ENCODE measurements at places on chromosomes 5 and 9.

DNA sequence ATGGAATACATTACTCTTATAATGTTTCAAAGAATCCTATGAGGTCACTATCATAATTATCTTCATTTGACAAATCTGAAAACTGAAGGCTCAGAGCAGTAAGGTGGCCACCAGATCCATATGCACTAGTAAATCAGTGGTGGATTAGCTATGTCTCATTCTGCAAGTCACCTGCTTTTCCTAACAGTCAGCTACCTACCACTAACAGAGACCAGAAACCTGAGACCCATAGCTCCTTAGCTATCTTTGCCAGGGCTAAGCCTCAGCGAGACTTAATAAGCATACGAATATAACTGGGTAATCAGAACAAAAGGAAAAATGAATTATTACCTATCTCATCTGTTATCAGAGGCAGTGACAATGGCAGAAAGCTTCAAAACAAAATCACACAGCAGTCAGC is 118.7 kb downstream of the AUH start:
- DNase-seq: no peak

GRCh38 chr5:9712911-9713310 is 82.8 kb upstream of the TAS2R1 start:
- no peak for DNase-seq

DNA sequence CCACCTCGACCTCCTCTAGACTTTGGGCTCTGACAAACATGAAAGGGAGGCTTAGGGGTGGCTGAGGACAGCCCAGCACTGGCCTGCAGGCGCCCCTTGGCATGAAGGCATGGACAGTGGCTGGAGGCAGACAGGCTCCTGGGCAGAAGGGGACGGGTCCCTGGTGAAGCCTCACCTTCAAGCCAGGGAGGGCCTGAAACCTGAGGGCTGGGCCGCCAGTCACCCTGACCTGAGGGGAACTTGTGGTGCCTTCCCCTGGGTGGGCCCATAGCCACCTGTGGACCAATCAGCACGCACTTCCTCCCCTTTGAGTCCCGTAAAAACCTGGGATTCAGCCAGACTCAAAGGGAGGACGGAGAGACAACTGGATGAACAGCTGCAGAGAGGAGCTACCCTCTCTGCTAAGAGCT is 90.4 kb upstream of the PUM3 start:
- no peak for DNase-seq

DNA sequence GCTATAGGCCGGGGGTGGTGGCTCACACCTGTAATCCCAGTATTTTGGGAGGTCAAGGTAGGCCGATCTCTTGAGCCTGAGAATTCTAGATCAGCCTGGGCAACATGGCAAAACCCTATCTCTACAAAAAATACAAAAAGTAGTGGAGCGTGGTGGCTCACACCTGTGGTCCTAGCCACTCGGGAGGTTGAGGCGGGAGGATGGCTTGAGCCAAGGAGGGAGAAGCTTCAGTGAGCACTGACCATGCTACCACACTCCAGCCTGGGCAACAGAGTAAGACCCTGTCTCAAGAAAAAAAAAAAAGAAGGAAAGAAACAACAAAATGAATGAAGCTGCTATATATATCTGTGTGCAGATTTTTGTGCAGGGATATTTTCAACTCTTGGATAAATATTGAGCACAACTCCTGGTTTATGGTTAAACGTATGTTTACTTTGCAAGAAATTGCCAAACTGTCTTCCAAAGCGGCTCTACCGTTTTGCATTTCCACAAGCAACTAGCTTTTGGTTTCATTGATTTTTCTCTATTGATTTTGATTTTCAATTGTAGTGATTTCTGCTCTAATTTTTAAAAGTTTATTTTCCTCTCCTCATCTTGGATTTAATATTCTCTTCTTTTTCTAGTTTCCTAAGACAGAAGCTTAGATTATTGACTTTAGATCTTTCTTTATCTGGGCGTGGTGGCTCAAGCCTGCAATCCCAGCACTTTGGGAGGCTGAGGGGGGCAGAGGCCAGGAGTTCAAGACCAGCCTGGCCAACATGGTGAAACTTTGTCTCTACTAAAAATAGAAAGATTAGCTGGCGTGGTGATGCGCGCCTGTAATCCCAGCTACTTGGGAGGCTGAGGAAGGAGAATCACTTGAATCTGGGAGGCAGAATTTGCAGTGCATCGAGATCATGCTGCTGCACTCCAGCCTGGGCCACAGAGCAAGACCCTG is 49.2 kb downstream of the SPIN1 start:
- DNase-seq: no peak

- DNase-seq: no peak
These were observed 51.4 kb downstream of the ACER2 start for GRCh38 chr9:19460243-19460642.

GRCh38 chr5:139023286-139023685 is 148.2 kb upstream of the LRRTM2 start:
- DNase-seq: no peak

DNA sequence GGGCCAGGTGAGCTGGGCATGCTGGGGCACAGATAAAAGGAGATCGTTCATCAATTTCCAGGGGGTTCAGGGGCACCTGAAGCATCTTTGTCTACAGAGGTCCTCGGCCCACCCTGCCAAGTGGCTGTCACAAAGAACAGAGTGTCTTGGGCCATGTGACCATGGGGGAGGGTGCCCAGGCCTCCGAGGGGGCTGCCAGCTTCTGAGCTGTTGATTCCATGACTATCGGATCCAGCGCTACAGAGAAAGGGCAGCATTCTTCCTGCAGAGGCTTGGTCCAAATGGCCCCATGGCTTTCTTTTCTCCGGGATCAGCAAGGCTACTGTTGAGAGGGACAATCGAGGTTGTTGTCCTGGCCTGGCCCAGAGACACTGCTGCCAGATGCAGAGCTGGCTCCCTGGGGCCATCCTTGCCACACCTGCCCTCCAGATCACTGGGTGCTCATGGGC is 289.2 kb downstream of the ZSWIM6 start:
- no peak for DNase-seq

DNA sequence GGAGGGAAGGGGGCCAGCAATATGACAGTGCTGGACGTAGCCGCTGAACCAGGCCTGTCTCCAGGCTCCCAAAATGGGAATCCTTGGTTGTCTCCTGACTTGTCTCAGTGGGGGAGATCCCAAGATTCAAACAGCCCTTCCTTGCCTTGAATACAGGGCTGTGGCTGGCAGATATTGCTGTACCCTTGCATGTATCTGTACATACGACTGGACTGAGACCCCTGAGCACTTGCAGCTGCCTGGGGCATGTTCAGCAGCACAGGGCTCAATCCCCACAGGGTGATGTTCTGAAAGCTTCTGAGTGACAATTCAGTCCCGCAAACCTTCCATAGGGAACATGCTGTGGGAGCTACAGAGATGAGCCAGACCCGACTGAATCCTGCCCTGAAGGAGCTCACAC is 13.3 kb downstream of the OR13J1 start:
- DNase-seq: no peak

- DNase-seq: no peak
These were observed 275.0 kb downstream of the ARHGEF28 start for GRCh38 chr5:73901043-73901442.

GRCh38 chr9:112028242-112029221 is 131.9 kb downstream of the UGCG start:
- no peak for DNase-seq

DNA sequence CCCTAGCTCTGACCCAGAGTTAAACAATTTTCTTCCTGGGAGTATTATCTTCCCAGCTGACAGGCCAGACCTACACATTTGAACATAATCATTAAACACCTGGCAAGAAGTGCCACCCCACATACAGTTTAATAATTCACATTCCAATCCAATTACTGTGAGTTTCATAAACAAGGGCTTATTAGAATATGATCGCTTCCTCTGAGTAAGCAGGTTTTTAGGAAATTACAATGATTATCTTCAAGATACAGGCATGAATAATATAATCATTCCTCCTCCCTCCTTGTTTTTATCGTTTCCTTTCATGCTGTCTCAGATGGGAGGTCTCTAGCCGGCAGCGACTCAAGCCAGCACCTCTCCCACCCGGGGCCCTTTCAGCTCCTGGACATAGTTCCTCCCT is 15.8 kb upstream of the KIF4B start:
- DNase-seq: no peak

DNA sequence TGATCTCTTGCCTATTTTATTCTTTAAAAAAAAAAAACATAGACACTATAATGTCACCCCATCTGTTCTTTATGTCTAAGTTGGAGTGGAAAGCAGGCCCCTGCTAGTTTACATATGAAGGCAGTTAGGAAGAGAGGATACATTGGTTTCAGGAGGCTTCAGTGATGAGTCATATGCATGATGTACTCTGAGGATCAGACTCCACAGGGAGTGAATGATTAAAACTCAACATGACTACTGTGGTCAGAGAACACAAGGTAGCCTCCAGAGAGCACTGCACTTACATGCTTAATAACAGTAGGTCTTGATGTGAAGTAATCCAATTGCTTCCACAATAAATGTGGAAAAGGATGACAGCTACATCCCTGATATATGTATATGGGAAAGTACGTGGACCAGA is 22.7 kb upstream of the FSTL4 start:
- DNase-seq: no peak

DNA sequence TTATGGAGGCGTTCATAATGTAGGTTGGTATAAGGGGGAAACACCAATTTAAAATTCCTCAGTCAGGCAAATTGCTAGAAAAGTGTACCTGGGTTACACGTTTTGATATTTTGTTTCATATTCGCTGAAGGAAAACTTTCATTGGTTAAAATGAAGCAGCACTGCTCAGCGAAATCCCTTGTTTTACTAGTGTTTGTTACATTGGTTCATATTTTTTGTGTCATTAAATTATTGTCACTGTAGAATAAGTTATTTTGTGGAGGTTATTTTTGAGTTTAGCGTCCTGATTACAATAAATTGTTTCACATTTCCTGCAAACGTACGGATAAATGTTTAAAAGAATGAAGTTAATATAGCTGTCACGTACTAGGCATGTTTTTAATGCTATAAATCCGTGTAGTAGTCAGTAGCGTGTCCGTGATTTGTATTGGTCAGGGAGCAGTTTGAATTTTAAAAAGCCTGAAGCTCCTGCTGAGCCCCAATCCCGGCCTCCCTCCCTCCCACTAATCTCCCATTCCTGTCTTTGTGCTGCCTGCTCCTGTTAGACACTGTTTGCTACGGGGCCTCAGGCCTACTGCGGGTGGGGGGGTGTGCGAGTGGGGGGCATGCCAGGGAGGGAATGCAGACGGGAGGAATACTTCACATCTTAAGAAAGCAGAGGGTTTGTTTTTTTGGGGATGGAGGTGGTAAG is 2.0 kb downstream of the NIPBL start:
- no peak for DNase-seq

GRCh38 chr9:124743686-124744348 is 27.3 kb downstream of the NR6A1 start:
- DNase-seq: no peak

- DNase-seq: no peak
These were observed 28.3 kb upstream of the PAX5 start for GRCh38 chr9:37062336-37062735.

GRCh38 chr5:35317586-35317985 is 87.3 kb upstream of the PRLR start:
- DNase-seq: no peak

GRCh38 chr5:173020643-173021042 is 35.5 kb upstream of the CREBRF start:
- DNase-seq: peak; percentile 65

- no peak for DNase-seq
These were observed 187.9 kb downstream of the MAN2A1 start for GRCh38 chr5:109877670-109878045.

DNA sequence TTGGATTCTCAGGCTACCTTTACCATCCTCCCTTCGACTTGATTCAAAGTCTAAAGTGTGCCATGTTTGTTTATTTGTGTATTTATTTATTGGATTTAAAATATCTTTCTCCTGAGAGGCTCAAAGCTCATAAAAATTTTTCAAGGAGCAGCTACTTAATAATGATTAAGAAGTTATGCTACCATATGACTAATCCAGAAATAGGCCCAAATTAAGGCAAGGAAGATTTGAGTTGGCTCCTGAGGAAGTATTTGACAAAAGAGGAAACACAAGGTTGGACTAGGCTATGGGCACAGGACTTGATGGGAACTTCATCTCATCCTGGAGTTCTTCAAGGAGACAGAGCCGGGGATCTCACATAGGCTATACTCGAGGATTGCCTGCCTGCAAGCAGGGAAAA is 22.4 kb upstream of the PPP2CA start:
- DNase-seq: no peak

DNA sequence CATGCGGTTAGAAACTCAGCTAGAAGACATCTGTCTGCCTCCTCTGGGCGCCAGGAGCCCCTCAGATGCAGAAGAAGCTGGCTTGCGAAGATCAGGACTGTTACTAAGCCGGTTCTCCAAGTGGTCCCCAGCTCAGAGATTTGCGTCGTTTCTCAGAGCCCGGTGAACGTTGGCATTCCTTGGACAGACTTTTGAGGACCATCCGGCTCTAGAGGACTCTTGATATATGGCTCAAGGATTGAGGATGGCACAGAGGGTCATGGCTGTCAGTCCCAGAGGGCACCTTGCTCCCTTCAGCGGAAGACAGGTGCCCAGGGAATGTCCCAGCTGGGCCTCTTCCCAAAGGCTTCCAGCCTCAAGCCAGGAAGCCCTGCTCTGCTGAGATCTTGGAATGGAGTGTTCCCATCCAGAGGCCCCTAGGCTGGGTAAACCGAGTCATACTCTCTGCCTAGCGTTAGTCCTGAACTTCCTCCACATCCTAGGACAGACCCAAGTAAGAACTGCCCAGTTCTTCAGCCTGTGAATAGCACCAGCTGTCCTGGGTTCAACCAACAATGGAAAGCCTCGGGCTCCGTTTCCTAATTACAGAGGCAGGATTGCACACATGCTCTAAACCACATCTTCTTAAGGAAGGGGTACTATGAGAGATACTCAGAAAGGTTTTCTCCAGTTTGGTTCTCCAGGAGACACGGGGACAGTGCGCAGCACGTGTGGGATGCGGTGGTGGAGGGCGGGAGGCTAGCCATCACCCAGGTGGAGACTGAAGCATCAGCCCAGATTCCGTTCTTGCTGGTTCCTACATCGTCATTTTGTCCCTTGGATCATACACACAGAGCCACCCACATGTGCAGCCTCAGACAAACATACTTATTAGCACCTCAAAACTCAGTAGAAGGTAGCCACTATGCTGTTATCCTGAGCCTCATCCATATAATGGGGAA is 51.4 kb downstream of the ZNF354C start:
- no peak for DNase-seq

DNA sequence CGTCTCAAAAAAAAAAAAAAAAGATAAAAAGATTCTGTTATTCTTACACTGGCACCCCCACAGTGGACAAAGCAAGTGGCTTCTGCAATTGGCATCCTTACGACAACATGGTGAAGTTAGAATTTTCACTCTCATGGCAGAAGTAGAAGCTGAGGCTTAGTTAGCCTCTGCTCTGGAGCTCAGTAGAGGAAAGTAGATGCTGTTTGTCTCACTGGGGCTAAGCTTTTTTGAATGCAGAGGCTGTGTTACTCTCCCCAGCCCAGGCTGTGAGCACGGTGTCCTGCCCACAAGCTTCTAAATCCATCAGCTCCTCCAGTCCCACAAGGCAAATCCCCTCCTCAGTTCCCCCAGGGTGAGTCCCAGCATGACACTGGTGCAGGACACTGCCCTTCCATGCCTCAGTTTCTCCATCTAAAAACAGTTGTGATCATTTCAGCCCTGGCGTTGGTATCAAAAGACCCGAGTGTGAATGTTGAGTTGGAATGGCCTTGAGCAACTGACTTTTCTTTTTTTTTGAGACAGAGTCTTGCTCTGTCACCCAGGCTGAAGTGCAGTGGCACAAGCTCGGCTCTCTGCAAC is 22.6 kb upstream of the PHF19 start:
- no peak for DNase-seq
